ENCODE measurements at places on chromosomes 4 and X.

GRCh38 chr4:109313168-109314133 is 11.0 kb upstream of the COL25A1 start:
- no peak for DNase-seq

DNA sequence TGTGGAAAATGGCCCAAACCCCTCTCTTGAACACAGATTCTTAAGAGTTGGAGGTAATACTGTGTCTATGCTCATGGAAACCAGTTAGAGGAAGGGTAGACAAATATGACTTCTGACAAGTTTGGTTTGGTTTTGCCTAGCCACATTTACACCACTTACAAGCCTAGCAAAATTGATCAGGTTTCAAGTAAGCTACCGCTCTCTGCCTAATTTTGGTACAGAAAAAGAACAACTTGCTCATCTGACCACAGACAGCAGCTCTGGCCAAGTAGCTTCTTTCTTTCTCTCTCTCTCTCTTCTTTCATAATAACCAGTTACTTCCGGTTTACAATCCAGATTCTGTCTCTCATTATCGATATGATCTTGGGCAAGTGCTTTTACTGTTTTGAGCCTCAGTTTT is 260.0 kb downstream of the GLUD2 start:
- DNase-seq: no peak

DNA sequence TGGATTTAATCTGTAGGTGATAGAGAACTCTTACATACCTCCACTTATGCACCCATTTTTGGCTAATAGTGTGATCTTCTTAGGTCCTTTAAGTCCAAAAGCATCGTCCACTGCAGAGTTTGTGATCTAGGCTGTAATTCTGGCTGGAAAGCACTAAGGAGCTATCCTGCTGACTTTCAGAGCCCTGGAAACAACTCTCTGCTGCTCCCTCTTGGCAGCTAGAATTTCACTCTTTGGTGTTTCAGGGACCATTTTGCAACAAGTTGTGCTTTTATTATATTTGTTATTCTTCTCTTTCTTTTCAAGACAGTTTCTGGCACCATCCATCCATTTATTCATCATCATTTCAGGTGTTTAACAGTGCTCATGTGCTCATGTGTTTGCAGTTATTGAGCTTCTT is 130.0 kb downstream of the RBM46 start:
- DNase-seq: no peak

DNA sequence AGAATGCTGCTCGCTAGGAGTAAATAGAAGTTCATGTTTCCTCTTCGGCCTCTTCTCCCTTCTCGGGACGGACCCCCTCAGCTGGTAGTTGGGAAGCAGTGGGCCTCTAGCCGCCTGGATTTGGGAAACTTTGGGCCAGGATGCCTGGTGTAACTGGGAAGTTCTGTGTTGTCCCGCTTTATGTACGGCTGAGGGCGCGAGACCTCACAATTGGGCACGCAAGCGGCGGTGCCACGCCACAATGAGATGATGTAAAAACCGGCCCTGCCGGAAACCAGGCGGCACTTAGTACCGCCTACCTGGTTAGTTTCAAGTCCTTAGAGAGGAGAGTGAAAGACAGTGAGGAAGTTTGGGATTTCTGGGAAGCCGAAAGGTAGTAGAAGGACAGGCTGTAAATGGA is at the start of gene CT83:
TSS of gene CT83 (minus strand) at position 155 of the 400 bp plus-strand sequence. CDS start at position 35, 120 bp downstream.
- DNase-seq: no peak

Data from T-helper 9 cell (primary cell).